ENCODE measurements at places on chromosomes 2 and 18.
A peak's percentile ranks its signal among the peaks of the same experiment; 100 is the strongest.

GRCh38 chr18:2981212-2981728 is 31.7 kb downstream of the LPIN2 start:
- DNase-seq: peak; percentile 88

- DNase-seq: no peak
Measured at GRCh38 chr2:219570924-219571310, 422 bp downstream of the OBSL1 start.

DNA sequence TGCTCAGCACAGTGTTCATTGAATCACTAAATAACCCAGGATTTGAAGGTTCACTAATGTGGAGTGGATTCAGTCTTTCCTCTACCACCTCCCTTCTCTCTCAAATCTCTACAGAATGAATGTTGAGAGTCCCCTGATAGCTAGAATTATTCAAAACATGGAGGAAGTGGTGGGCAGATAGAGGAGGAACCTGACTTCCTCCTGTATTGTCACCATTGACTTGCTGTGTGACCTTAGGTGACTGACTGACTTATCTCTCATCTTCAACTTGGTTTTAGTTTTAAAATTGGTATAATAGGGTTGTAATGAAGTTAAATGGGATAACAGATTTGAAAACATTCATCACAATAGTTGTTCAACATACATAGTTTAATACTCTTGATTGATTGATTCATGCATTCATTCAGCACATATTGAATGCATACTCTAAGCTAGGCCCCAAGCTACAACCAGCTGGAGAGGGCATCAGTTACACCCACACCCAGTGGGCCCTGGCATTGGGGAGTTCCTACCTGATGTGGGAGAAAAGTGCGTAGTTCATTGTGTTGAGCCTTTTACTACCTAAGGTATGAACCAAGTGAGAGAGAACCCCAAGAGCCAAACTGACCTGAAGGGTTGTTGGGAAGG is 96.0 kb downstream of the WDR7 start:
- no peak for DNase-seq

DNA sequence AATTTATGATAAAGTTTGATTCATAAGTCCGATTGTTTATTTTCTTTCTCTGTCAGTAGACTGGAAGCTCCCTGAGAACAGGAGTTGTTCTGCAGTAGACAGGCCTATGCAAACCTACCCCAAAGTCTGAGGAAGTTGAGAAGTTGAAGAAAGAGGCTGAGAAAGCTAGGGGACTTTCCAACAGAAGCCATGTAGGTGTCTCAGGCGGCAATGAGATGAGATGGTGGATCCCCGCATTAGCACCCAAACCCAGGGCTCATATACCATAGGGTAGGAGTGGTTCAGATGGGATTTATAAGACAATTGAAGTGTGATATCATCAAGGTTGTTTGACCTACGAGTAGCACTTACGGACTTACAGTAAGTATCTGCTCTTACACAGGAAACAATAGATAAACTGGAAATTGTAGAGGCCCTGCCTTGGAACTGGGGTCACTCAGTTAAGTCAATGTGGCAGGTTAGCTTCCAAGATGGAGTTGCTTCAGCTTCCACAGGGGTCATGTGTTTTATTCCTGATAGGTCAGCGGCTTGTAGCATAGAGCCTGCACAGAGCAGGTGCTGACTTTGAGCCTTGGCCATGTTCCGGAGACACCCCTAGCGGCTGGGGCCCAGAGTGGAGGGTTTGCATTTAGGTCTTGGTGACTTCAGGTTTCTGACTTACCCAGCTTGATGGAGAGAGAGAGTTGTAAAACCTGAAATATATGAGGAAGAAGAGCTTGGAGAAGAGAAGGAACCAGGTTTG is 2.3 kb upstream of the PSD4 start:
- no peak for DNase-seq

- no peak for DNase-seq
Measured at GRCh38 chr2:8536686-8537561, 144.9 kb upstream of the ID2 start.

DNA sequence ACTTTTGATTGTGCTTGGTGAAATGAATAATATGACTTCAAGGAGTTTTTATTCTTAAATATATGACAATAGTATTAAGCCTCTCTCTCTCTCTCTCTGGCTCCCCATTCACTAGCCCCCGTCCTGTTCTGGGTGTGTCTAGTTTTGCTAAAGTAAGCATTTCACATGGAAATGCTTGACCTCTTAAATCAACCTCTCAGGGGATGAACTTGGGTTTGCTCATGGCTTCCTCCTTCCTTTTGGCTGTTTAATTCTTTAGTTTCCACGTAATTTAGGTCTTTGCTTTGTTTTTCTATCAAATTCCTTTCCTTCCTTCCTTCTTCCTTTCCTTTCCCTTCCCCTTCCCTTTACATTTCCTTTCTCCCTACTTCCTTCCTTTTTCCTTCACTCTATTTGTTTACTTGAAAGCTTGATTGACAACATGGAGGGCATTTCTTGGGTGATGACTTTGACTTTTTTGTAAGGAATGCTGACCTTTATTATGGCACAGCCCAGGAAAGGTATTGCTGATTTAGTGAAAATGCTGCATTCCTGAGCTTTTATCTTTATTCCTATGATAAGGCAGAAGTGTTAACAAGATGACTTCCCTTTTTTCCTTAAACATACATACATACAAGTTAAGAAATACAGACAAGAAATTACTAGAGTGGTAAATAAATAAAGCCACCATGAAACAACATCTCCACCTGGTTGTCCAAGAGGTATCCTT is 3.6 kb downstream of the DPP4 start:
- DNase-seq: no peak

GRCh38 chr2:55887901-55888624 is 35.5 kb downstream of the EFEMP1 start:
- DNase-seq: peak; percentile 60

GRCh38 chr2:68258851-68259250 is 6.5 kb upstream of the PPP3R1 start:
- no peak for DNase-seq

GRCh38 chr2:235810252-235810651 is 316.4 kb downstream of the AGAP1 start:
- no peak for DNase-seq

DNA sequence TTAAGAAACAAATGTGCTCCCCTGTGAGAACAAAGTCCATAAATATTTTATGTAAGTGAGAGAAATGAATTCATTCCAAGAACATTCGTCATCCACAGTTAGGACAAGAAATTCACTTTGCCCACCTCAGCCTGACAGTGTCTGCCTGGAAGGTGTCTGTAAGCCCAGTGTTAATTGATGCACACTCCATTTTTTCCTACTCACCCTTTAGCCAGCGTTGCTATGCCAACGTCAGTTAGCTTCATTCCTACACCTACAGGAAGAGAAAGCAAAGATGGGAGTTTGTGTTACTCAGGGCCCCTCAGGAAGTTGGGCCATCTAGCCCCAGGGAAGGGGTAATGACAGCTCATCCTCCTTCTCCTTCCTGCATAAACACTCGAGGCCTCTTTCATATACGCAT is 131.0 kb downstream of the ALPK2 start:
- no peak for DNase-seq

- DNase-seq: no peak
Measured at GRCh38 chr2:129296806-129297205, 682.7 kb upstream of the RAB6C start.

GRCh38 chr2:184860744-184861143 is 262.4 kb downstream of the ZNF804A start:
- DNase-seq: no peak

DNA sequence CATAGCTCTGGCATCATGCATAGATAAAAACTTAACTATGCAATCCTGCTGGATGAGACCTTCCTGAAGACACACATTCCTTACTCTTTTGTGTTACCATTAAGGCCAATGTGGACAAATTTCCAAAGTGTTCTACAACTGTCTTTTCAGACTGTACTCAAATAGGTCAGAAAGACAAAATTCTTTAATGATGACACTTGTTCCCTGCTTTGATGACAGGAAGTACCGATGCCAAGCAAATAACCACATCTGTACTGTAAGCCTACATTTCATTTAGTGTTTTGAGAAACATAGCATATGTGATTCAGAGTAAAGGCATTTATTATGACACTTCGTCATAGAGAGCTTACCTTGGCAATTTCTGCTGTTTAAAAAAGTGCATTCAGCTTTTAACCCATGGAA is 55.0 kb downstream of the PMAIP1 start:
- DNase-seq: no peak

DNA sequence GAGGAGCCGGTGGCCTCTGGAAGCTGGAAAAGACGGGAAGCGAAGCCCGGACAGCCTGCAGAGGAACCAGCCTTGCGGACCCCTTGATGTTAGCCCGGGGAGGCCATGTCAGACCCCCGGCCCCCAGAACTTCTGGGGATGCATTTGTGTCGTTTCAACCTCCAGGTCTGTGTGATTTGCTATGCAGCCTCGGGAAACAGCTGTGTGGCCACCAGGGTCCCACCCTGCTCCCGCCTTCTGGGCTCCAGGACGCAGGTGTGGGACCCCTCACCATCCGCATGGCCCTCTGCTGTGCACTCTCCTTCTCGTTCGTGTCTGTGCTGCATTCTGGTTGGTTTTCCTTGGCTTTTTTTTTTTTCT is 13.3 kb downstream of the NEU4 start:
- no peak for DNase-seq

DNA sequence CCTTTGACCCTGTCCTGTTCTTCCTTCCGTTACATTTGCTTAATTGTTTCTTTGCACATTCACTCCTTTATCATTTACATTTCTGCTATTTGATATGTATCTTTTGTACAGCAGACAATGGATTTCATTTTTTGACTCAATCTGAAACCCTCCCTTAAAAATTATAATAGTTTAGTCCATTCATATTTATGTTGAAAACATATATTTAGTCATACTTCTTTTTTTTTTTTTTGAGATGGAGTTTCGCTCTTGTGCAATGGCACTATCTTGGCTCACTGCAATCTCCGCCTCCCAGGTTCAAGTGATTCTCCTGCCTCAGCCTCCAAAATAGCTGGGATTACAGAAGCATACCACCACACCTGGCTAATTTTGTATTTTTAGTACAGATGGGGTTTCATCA is 95.3 kb upstream of the TGFA start:
- no peak for DNase-seq

DNA sequence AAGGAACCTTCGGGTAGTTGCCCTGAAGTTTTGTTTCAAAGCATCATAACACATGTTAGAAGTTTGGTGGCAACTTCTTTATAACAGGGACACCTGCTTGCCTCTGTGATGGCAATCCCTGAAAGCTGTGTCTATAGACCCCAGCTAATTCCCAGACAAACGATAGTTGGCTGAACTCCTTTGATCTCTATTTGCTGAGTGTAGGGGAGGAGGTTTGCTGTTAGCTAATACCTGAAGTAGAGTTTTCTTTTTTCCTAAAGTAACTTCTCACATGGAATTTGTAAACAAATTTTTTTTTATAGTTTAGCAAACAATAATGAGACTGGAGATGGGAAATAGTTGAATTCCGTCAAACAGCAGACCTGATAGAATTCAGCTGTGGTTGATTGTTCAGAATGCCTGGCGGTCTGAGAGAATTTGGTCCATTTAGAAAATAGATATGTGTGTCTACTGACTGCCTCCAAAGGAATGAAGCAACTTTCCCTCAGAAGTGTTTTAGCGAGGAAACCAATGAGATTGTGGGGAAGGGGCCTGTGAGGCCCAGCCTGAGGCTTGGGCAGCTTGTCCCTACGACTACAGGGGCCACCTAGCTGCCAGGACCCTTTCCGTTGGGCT is 123.5 kb upstream of the EPAS1 start:
- DNase-seq: no peak

DNA sequence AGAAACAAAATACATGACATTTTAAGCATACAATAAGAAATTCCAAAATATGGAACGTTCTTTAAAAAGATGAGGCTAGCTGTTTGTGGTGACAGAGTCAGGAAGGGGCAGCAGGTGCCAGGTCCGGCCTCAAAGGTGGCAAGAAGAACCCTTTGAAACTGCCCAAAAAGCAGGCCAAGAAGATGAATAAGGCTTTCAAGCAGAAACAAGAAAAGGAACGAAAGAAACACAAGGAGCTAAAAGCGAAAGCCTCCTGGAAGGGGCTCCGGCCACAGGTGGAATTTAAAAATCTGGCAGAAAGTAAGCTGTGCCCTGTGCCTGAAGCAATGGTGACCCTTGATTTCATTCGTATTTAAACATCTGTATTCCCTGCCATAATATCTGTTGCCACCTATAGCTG is 5.5 kb downstream of the WDR33 start:
- DNase-seq: no peak

DNA sequence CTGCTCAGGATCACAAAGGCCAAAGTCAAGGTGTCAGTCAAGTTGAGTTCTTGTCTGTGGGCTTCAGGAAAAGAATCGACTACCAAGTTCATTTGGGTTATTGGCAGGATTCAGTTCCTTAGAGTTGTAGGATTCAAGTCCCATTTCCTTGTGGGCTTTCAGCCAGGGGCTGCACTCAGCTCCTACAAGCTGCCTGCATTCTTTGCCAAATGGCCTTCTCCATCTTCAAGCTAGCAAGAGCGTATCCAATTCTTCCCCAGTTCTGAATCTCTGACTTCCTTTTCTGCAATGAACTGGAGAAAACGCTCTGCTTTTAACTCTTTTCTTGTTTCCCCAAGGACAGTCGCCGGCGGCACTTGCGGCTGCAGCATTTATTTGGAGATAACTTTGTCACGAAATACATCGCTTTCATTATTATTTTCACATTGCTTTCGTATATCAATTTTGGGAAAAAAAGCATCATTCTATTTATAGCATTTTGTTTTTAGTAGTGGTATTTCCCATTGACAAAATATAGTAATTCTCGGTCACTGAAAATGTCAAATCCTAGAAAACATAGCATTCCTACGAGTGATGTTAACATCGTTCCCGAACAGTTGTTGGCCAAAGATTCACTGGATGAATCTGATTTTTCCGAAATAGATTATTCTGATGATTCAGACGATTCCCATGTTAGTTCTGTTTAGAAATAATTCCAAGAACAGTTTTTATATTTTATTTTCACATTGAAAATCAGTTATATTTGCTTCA is 59.6 kb upstream of the SERPINE2 start:
- no peak for DNase-seq

DNA sequence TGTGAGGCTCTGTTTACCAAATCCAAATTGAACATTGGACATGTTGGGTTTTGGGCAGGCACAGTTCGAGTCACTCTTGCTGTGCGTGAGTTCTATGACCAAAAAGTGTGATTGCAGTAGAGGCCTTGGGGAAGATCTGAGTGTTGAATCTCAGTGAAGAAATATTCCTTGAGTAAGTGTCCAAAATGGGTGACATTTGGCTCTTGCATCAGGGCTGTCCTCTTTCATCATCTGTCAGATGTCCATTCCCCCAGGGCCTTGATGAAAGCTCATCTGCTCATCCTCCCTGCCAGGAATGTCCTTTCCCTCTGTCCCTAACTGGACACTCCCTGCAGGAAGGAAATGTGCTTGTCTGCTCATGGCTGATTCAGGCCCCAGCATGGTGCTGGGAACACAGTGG is 6.4 kb upstream of the SFTPB start:
- no peak for DNase-seq

DNA sequence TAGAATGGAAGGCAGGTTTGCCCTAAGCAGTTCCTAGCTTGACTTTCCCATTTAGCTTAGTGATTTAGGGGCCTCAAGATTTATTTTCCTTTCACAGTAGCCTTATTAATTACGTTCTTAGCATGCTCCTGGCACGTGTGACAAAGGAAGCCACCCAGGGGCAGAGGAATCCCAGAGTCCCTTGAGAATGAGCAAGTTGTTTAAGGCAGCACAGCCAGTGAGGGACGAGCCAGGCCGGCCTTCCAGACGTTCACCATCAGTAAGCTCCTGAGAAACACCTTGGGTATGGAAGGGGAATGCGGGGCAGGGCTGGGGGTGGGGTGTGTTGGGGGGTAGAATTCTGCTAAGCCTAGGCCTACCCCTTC is 76.3 kb downstream of the SOWAHC start:
- DNase-seq: no peak

- no peak for DNase-seq
Measured at GRCh38 chr2:82043867-82044266, 1739.3 kb upstream of the LRRTM1 start.

- DNase-seq: no peak
Measured at GRCh38 chr2:127614246-127614645, 31.7 kb upstream of the GPR17 start.

Measured in glomerular endothelial cell (primary cell).